ENCODE measurements at places on chromosomes 3 and 15.

GRCh38 chr3:189001559-189001958 lies 170.2 kb upstream of the TPRG1 start:
- no peak for DNase-seq

DNA sequence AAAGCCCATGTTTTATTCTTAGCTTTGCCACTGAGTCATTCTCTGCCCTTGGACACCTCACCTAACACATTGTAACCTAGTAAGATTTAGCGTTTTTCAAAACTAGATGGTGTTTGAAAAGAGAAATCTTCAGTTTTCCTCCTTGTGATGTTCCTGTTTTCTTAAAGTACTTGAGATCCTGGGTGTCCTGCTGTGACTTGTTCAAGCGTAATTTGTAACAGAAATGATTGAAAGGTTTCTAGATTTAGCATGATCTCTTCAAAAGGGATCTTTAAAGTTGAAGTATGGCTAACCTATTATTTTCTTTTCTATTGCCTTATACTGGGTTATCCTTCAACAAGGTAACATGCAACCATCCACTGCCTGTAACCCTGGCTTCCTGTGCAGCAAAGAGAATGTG lies 32.6 kb upstream of the SPATA16 start:
- no peak for DNase-seq

GRCh38 chr3:175129571-175129970 lies 270.4 kb downstream of the NAALADL2 start:
- no peak for DNase-seq

DNA sequence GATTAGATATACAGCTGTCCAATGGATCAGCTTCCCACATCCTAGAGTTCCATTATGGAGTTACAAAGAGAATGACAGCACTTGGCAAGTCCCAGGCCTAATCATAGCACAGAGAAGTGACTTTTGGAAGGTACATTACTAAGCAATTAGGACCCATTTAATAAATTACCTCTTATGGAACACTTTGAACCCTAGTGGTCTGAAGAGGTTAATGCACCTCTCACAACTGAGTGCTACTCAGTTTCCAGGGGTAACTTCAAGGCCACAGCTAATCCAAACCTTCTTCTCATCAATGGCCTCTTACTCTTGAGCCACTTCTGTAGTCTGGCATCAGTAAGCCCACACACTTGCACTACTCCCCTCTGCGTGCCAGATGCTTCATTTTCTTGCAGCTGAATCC lies 34.9 kb upstream of the MEIS2 start:
- no peak for DNase-seq

- DNase-seq: no peak
Measured at GRCh38 chr3:39896184-39896583, 86.8 kb downstream of the MYRIP start.

DNA sequence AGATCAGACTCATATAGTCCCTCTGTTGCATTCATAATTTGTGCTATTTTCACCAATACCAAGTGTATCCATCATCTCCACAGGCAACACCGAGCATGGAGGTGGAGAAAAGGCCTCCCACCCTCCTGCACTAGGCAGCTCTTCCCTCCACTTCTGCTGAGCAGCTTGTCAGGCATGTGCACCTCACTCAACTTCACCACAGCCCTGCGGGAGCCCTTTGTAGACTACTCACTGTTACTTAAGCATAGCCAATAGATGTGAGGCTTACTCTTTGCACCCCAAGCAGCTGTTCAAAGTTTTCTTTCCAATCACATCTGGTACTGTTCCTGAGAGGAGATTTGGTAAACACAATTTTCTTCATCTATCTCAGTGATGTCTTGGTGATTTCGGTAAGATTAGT lies 16.9 kb upstream of the GUCA1C start:
- no peak for DNase-seq

DNA sequence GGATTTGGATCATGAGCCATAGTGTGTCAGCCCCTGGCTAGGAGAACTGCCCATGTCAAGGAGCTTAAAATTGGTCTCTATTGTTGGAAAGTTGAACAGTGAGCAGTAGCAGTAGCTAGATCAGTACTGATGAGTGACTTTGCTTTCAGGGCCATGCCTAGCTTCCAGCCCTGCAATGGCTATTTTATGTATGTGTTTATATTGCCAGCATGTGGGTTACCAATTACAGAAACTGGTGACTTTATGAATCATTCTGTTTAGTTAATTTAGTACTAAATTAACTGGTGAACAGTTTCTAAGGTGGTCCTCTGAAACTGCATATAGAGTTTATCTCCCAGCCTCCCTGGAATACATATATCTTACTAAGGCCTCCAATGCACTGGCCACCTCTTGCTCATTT lies 908.1 kb upstream of the ALCAM start:
- no peak for DNase-seq

GRCh38 chr3:40143283-40144090 lies 166.0 kb upstream of the EIF1B start:
- no peak for DNase-seq

DNA sequence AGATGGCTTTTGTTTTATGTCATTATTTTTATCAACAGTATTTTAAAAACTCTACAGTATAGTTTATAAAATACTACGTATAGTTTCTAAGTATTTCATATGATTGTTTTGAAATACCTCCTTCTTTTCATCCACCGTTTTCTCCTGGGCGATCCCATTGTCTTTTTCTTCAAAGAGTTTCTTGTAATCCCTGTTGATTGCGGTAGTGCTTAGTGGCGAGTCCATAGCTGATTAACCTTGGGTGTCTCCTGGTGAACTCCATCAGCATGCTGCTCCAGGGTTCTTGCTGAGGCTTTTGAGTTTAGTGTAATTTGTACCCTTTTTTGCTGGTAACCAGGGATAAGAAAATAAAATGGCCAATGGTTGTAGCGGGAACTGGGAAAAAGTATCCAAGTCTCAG lies 3.6 kb downstream of the PIAS1 start:
- DNase-seq: no peak

GRCh38 chr3:46659285-46659684 lies 34.2 kb downstream of the ALS2CL start:
- no peak for DNase-seq

- no peak for DNase-seq
Measured at GRCh38 chr3:14957925-14958324, 10.5 kb downstream of the NR2C2 start.

DNA sequence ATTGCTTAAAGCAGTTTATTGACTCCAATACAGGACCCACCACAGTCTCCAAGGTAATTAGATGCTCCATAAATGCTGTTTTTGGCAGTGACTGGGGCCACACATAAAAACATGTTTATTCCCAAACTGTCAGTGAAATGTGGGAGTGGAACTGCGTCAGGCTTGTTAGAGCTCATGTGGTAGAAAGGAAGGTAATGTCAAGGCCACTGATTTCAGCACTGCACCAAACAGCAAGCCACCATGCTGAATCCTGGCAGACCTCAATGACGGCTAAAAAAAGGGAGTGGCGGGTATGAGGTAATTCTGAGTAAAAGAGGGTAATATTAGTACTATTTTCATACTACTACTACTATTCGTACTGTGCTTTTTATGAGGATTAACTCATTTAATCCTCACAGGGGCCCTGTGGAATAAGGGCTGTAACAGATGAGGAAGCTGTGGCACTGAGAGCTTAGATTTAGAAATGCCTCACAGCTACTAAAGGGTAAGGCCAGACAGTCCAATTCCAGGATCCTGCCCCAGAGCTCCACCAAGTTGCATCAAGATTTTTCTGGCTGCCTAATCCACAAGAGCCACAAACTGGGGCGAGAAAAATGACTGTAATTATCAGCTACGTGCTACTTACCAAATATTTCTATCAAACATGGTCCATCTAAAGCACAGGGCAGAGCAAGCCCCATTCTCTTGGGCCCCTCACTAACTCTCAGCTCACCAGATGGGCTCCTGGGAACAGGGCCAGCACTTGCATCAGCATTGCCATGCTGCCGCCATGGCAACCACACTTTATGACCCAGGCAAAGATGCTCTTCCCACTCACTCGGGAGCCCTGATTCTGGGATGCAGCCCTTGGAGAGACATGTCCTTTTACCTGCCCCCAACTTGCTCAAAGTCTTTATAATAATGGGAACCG lies 83.6 kb upstream of the SPATA12 start:
- DNase-seq: no peak
